ENCODE measurements at places on chromosomes 3 and 15.

- DNase-seq = peak; percentile 42
Observed at GRCh38 chr3:5195605-5196004, 8.1 kb downstream of the EDEM1 start.

- no peak for DNase-seq
Observed at GRCh38 chr3:38139191-38139590, 730 bp downstream of the MYD88 start.

DNA sequence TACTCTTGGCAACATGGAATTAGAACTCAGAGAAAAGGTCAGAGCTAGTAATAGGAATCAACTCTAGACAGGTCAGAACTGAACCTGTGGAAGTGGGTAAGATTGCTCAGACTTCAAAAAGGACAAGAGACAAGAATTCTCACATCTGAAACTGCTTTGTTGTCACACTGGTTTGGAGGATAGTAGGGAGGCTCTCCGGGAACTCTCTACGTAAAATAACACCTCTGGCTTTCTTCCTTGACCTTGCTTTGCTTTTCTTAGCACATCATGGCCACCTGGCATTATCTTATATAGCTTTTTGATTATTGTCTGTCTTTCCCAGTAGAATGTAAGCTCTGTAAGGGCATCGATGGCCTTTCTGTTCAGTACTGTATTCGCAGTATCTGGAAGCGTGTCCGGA is 13.2 kb upstream of the NFKBIZ start:
- DNase-seq = no peak

DNA sequence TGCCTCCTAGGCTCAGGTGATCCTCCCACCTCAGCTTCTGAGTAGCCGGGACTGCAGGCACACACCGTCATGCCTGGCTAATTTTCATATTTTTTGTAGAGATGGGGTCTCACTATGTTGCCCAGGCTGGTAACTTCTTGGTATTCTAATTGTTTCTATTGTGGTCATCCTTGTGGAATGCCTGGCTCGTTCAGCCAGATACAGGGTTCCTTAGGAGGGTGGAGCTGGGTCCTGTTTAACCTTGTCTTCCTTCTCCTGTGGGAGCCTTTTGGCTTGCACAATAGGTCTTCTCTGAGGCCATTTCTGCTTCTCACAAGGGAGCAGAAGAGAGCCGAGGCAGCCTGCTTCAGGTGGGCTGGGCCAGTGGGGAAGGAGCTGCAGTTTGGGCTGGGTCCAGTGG is 15.7 kb downstream of the PLEKHO2 start:
- DNase-seq = no peak

- DNase-seq = no peak
Observed at GRCh38 chr15:56906766-56907165, 11.7 kb upstream of the TCF12 start.

GRCh38 chr3:24519368-24520100 is 24.9 kb upstream of the THRB start:
- no peak for DNase-seq

- DNase-seq = no peak
Observed at GRCh38 chr15:89490814-89491315, 5.5 kb downstream of the RHCG start.

DNA sequence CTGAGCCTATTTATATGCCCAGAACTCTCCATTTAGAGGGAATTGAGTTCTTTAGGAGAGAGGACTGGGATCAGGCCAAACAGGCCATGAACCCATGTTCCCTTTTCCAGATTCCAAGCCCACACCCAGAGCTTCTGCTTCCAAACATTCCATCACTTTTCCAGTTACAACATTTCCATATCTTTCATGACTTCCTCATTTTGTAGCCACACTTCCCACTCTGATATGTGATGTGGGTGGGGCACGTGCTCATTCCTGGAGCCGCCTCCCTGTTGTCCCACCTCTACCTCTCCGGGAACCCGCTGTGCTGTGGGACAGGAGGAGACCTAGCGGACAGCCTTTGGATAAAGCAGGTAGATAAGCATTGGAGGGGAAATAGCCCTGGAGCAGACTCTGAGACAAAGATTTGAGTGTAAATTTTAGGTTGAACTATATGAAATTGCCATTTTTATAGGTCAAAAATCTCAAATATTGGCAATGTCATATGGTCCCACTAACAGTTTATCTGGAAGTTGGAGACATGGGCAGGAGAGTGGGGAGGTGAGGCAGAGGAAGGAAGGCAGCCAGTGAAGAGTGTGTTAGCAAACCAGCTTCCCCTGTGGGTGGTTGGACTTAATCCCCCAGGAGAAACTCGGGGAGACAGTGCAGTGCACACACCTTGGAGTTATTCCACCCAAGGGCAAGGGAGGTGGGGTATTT is 31.8 kb downstream of the CYP8B1 start:
- no peak for DNase-seq

GRCh38 chr3:32780735-32781210 is 37.0 kb upstream of the TRIM71 start:
- no peak for DNase-seq

GRCh38 chr15:74901612-74902063 is 5.0 kb downstream of the FAM219B start:
- peak; percentile 68 for DNase-seq
